ENCODE measurements at places on chromosomes 13 and 19.

- no peak for DNase-seq
- H3K4me3 ChIP-seq, result no peak overlapping the region
- no peaks in the 10 kb centered on the region for H3K27me3 ChIP-seq
- peaks cover 12% of the 10 kb centered on the region for H3K36me3 ChIP-seq
- H3K27ac ChIP-seq, result no peak overlapping the region
These were observed 9.6 kb downstream of the RNF126 start for GRCh38 chr19:653425-653824.

DNA sequence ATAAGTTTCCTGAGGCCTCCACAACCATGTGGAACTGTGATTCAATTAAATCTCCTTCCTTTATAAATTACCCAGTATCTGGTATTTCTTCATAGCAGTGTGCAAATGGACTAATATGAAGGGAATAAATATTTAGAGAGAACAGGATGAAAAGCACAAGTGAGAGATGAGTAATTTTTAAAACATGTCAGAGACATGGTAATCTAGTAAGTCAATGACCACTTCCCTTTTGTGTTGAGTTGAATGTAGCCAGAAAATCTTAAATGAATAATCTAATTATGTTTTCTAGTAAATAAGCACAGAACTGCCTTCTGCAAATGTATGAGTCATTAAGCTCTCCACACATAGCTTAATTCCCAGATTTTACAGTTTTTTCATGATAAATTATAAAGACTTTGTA is 524.1 kb upstream of the SLITRK5 start:
- no peaks in the 10 kb centered on the region for H3K36me3 ChIP-seq
- DNase-seq, result no peak
- no peak overlapping the region for H3K4me3 ChIP-seq
- H3K4me1 ChIP-seq, result no peaks in the 10 kb centered on the region
- H3K27me3 ChIP-seq, result no peaks in the 10 kb centered on the region

DNA sequence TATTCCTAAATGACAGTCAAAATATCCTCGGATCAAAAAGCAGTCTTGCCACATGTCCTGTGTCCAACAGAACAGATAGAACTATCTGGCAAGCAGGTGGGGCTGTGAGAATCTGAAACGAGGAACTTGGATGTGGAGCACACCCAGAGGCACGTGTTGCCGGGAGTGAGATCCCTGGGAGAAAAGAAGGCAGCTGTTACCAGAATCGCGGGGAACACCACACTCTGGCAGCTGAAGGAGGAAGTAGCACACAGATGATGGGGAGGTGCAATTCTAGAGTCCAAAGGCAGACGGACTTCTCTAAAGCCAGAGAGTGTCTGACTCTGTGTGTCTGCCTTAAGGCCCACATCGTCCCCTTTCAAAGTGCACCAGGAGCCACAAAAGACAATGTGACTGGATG is 22.3 kb downstream of the SLC7A1 start:
- H3K4me1 ChIP-seq, result peaks cover 13% of the 10 kb centered on the region
- H3K27me3 ChIP-seq, result no peaks in the 10 kb centered on the region
- no peak for DNase-seq
- H3K36me3 ChIP-seq, result peaks cover 8% of the 10 kb centered on the region

GRCh38 chr13:74171641-74172040 is 37.4 kb upstream of the KLF12 start:
- peaks cover 2% of the 10 kb centered on the region for H3K27me3 ChIP-seq
- H3K27ac ChIP-seq, result no peak overlapping the region
- no peak for DNase-seq
- peaks cover 6% of the 10 kb centered on the region for H3K4me1 ChIP-seq
- H3K36me3 ChIP-seq, result no peaks in the 10 kb centered on the region

DNA sequence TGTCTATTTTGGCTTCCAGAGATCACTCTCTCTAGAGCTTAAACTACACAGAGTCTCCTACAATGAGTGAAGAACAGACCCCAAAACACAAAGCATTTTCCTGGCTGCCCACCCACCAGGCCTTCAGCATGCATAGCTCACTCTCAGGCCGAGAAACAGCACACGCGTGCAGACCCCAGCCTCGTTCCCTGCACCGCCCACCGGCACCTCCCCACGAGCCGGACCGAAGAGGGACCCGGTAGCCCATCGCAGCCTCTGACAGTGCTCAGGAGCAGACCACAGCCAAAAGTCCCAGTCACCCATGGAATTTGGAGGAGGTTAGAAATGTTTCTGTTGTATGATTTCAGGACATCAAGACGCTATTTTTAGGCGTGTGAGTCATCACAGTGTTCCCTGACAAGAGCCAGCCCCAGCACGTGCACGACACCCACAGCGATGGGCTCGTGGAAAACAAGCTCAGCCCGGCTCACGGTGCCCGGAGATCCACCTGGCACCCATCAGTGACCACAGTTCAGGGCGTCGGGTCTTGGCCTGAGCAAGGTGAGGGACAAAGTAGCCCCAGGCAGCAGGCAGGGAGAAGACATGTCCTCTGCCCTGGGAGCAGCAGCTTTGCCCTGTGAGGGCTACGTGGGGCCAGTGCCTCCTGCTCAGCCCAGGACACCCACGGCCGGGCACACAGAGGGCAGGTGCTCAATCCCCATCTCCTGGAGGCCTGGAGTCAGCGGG is 50.1 kb upstream of the SPACA7 start:
- no peak overlapping the region for H3K27ac ChIP-seq
- H3K4me3 ChIP-seq, result no peak overlapping the region
- peaks cover 2% of the 10 kb centered on the region for H3K27me3 ChIP-seq
- DNase-seq, result no peak
- H3K4me1 ChIP-seq, result no peaks in the 10 kb centered on the region

- peak; percentile 99 for DNase-seq
- H3K4me1 ChIP-seq, result peaks cover 35% of the 10 kb centered on the region
- H3K27me3 ChIP-seq, result no peaks in the 10 kb centered on the region
- peak within 1 kb of the TSS; percentile 96 for H3K27ac ChIP-seq
These were observed at the start of gene DPP9 for GRCh38 chr19:4723595-4724514. TSS of gene DPP9 (minus strand) at chr19:4723842. CDS start at chr19:4719906, 3,936 bp downstream.

Data from activated CD8-positive, alpha-beta memory T cell treated with anti-CD3 and anti-CD28 coated beads, Interleukin-2, amount 10 ng/mL, durations not matched to agents 7 days and 5 days (primary cell).